ENCODE measurements at places on chromosomes 3 and 15. TPM values are rescaled to one million over a fixed set of nuclear protein-coding genes. Genes with fewer than 3 reads are reported as not detected.

DNA sequence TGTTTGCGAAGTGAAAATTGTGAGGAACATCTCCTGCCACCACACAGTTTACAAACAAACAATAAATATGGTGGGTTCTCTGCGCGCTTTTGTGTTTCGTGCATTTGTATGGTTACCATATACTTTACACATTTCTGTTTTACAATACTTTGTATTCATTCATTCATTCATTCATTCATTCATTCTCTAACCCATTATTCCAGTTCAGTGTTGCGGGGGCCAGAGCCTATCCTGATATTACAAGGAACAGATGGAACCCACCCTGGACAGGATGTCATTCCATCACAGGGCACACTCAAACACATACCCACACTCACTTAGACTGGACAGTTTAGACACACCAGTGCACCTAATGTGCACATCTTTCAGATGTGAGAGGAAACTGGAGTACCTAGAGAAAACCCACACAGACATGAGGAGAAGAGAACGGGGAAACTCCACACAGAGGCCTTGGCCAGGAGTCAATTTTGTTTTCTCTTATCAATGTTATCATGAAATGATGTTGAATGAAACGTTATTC lies 160.5 kb downstream of the FNDC3B start:
- DNase-seq = no peak

- DNase-seq = no peak
Measured at GRCh38 chr15:42933886-42934667, 13.5 kb upstream of the TTBK2 start.

GRCh38 chr15:68183616-68184315 lies 21.4 kb downstream of the CALML4 start:
- DNase-seq = no peak

DNA sequence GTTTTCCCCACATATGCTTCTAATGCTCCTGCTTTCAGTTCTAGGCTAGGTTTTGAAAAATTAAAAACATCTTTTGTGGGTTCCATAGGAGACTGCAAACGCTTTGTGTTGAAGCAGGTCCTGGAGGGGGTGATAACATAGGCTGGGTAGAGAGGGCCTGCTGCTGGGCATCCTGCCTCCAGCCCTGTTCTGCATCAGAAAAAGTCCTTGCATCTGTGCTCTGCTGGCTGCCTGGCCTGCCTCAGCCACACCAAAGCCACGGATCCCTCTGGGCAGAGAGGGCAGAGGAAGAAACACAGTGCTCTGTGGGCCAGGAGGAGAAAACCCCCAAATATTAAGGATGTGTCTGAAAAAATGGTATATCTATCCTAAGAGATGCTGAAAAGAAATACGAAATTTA lies 3.9 kb upstream of the ARPP21 start:
- DNase-seq = no peak

- no peak for DNase-seq
Measured at GRCh38 chr3:115040673-115041286, 106.3 kb downstream of the ZBTB20 start.

DNA sequence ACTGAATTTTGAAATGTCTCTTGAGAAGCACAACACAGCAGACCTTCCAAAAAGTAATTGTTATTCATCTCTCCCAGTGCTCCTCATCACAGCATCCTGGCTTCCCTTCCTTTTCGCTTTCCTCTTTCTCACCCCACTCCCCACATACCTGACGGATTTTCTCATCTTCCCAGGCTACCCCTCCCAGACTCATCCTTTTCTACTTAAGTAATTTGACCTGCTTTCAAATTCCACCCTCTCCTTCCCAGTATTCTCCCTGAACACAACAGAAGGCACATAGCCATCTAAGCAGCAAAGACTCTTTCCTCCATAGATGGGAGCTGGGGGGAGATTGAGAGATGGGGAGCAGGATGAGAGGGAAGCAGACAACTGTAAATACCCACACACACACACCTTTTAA lies 187.1 kb upstream of the STT3B start:
- no peak for DNase-seq

DNA sequence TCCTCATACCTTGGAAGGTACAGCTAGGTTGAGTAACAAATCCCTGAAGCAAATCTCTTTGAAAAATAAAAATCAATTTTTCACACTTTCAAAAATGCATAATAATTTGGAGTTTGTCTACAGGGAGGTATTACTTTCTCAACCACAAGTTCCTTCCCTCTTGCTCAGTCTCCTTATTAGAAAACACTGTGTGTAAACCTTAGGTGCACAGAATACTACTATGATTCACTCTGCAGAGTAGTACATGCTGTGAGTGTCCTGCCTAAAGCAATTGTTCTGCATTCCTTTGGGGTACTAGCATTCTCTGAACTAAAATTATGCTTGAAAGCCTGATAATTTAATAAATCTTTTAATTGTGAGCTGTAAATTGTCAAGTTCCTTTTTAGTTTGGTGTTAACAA lies 115.9 kb upstream of the EPHA3 start:
- no peak for DNase-seq

- DNase-seq = no peak
Measured at GRCh38 chr3:33687406-33688010, 30.5 kb downstream of the CLASP2 start.

DNA sequence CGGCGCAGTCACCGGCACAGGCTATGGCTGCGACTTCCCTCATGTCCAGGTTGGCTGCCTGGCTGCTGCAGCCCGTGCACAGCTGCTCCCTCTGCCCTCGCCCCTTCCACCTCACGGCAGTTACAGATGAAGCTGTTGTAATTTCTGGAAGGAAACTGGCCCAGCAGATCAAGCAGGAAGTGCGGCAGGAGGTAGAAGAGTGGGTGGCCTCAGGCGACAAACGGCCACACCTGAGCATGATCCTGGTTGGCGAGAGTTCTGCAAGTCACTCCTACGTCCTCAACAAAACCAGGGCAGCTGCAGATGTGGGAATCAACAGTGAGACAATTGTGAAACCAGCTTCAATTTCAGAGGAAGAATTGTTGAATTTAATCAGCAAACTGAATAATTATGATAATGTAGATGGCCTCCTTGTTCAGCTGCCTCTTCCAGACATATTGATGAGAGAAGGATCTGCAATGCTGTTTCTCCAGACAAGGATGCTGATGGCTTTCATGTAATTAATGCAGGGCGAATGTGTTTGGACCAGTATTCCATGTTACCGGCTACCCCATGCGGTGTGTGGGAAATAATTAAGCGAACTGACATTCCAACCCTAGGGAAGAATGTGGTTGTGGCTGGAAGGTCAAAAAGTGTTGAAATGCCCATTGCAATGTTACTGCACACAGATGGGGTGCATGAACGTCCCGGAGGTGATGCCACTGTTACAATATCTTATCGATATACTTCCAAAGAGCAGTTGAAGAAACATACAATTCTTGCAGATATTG lies 13.2 kb upstream of the GNB4 start:
- DNase-seq = no peak

GRCh38 chr3:59481776-59482400 lies 432.1 kb upstream of the CFAP20DC start:
- DNase-seq = no peak

DNA sequence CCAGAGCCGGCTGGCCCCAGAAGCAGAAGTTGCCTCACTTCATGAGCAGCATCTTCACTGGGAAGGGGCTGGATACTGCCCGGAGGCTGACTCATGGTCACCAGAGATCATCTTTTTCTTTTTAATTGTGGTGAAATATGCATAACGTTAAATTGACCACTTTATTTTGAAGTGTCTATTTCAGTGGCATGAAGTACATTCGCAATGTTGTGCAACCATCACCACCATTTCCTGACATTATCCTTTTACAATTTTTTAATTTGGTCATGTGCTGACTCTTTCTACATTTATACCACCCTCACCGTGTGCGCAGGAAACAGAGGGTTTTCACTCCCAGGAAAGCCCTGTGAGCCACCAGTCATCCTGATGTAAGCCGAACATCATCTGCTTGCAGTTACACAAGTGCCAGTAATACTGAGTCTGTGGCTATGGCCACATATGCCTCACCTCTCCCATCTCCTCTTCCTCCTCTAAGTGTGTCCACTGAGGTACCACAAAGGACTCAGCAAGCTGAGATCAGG lies 51.6 kb upstream of the ABHD17C start:
- no peak for DNase-seq

GRCh38 chr15:101459579-101460300 lies 29.8 kb downstream of the PCSK6 start:
- no peak for DNase-seq

- no peak for DNase-seq
Measured at GRCh38 chr3:29263476-29263875, 17.4 kb upstream of the RBMS3 start.

DNA sequence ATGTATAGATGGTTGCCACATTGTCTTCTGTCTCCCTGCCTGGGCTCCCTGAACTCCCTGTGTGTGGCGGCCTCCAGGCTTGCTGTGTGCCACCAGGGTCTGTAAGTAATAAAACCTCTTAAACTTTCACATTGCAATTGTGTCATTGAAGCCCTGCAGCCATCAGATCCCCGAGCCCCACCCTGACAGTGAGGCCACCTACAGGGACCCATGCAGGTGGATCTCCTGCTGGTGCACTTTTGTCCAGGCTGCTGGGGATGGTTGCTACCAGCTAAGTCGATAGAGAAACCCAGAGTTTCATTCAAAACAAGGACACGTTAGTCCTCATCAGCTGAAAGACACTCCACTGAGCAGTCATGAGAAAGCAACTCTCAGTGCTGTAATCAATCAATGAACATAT lies 133.6 kb upstream of the PRICKLE2 start:
- DNase-seq = no peak

- no peak for DNase-seq
Measured at GRCh38 chr3:110318108-110318507, 753.5 kb upstream of the NECTIN3 start.

- no peak for DNase-seq
Measured at GRCh38 chr3:30989276-30990030, 95.0 kb upstream of the GADL1 start.

DNA sequence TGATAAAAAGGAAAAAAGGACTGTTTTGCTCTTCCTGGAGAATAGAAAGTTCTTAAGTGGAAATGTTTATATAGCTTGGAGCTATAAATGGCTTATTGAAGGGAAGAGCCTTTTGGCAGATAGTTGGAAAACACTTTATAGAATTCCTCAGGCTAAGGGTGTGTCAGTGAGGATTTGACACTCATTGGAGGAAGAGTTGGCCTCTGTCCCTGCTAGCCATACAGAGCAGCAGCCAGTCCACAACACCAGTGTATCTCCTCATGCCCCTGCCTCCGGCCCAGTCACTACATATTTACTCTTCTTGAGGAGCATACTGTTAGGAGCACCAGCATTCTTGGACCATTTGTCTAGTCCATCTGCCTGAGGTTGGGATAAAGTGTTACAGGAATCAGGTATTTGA lies 36.2 kb downstream of the KLHL18 start:
- no peak for DNase-seq

GRCh38 chr15:77836121-77836692 lies 203.5 kb upstream of the LINGO1 start:
- no peak for DNase-seq

DNA sequence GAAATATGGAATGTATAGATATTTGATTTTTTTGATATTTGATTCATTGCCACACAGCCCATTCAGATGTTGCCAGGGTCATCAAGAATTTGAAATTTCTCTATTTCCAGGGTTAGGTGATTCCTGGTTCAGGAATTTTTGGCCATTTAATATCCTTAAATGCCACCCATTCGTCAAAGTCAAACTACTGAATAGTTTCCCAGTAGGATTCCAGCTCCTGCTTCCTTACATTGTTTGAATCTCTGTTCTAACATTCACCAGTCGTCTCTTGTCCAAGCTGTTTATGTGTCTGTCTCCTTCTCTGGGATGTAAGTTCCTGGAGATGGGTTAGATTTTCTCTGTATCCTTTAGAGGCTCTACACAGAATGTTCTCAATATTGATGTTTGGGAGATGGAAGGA lies 124.9 kb upstream of the TLE3 start:
- DNase-seq = no peak

DNA sequence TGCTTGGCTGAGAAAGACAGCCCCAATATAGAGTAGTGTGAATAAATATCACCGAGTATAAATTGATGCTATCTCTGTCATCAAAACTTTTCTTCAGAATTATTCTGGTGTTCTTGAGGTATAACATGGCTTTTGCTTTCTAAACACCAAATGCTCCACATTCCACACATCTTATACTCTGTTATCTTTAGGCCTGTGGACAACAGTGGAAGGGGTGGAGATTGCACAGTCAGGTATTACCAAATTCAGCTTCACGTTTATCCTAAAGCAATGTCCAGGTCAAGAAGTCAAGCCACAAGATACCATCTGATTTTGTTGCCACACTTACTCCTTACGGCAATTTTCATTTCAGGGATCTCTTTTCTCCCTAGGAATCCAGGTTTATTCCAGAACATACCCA lies 394.8 kb downstream of the SI start:
- DNase-seq = no peak

- DNase-seq = no peak
Measured at GRCh38 chr15:78449220-78449999, 11.4 kb downstream of the IREB2 start.

DNA sequence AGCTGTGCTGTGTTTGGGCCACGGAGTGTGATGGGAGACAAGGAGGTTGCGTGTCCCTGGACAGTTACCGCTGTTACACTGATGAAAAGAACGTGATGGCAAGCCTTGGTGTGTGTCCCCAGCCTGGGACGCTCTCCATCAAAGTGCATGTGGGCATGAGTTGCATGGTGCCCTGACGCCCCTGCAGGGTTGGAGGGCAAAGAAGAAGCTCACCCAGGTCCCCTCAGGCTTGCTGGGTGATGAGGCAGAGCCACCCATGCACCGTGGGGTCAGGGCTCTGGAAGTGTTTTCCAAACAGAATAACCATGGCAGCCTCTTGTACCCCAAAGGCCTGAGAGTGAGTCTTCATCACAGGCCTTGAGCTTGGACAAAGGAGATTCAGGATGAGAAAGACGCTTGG lies 189.2 kb downstream of the ATP10A start:
- no peak for DNase-seq

GRCh38 chr15:79410237-79410636 lies 21.9 kb upstream of the MINAR1 start:
- DNase-seq = no peak

- no peak for DNase-seq
Measured at GRCh38 chr3:139814646-139815045, 120.3 kb upstream of the CLSTN2 start.

- no peak for DNase-seq
Measured at GRCh38 chr3:3069723-3070122, 40.5 kb downstream of the IL5RA start.

The EIF2B5 gene
- 30.3 TPM for total RNA-seq

The DAZL gene
- not detected for total RNA-seq

The SATB1 gene
- total RNA-seq = 10.6 TPM

The CHSY1 gene
- 39.7 TPM for total RNA-seq

The TM4SF4 gene
- not detected for total RNA-seq

The CPEB1 gene
- 0.65 TPM for total RNA-seq

The MEGF11 gene
- total RNA-seq = not detected

The OPA1 gene
- total RNA-seq = 52.5 TPM

The SLC15A2 gene
- total RNA-seq = 0.40 TPM

The ARGFX gene
- not detected for total RNA-seq

The GOLGA8Q gene
- 1.6 TPM for total RNA-seq

The TYRO3 gene
- total RNA-seq = 8.3 TPM

The CPN2 gene
- not detected for total RNA-seq

The CA12 gene
- 0.76 TPM for total RNA-seq

The GXYLT2 gene
- total RNA-seq = 7.8 TPM
